ENCODE measurements at places on chromosomes 4 and X. TPM values are rescaled to one million over a fixed set of nuclear protein-coding genes. Genes with fewer than 3 reads are reported as not detected.

The BBS7 gene
- 14.6 TPM for total RNA-seq

The HSPA4L gene
- 7.7 TPM for total RNA-seq

The PPBP gene
- total RNA-seq, result not detected

The DOK7 gene
- total RNA-seq, result not detected

The EPGN gene
- total RNA-seq, result not detected

The KLHL4 gene
- 0.33 TPM for total RNA-seq

The MAGED4B gene
- total RNA-seq, result 14.1 TPM

The RS1 gene
- total RNA-seq, result not detected

The RBM46 gene
- 2.1 TPM for total RNA-seq

The TLR1 gene
- total RNA-seq, result 15.2 TPM

The DUSP9 gene
- total RNA-seq, result not detected

The SH3D19 gene
- 105 TPM for total RNA-seq

The ATP1B4 gene
- not detected for total RNA-seq

The SSX4 gene
- not detected for total RNA-seq

The MSN gene
- total RNA-seq, result 136 TPM

The PTPN13 gene
- 16.1 TPM for total RNA-seq

The MYL5 gene
- total RNA-seq, result 11.7 TPM

The MORC4 gene
- total RNA-seq, result 11.2 TPM

The HNRNPD gene
- total RNA-seq, result 75.6 TPM

The PRSS12 gene
- total RNA-seq, result 1.3 TPM

The SPANXA2 gene
- total RNA-seq, result not detected
